ENCODE measurements at places on chromosomes 3 and 15.

GRCh38 chr3:35528728-35529127 is 110.6 kb upstream of the ARPP21 start:
- DNase-seq: no peak

- DNase-seq: no peak
Measured at GRCh38 chr15:99963096-99963825, 230.0 kb upstream of the LYSMD4 start.

DNA sequence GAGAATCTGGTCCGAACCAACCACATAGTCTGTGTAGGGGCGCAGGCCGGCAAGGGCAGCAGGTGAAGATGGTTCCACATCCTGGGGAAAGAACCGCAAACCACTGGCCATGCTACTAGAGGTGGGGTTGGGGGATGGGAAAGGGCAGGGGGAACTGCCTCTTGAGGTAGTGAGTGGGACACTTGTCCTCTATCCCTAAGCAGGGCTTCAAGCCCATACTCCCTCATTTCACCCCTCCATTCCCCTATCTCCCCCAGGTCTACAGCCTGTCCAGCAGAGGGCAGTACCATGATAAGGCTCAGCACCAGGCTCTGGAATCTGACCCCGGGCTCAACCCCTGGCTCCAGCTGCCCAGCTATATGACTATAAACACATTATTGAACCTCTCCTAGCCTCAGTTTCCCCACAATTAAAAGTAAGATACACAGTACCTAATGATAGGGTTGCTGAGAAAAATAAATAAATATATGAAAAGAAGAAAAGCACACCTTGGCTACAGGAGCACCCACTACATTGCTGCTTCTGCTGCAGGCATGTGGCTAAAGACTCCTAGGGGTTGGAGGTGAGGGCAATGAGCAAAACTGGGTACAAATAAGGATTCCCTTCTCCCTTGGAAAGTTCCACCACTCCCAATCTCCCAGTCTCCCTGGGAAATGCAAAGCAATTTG is 6.3 kb downstream of the GORASP1 start:
- DNase-seq: no peak

DNA sequence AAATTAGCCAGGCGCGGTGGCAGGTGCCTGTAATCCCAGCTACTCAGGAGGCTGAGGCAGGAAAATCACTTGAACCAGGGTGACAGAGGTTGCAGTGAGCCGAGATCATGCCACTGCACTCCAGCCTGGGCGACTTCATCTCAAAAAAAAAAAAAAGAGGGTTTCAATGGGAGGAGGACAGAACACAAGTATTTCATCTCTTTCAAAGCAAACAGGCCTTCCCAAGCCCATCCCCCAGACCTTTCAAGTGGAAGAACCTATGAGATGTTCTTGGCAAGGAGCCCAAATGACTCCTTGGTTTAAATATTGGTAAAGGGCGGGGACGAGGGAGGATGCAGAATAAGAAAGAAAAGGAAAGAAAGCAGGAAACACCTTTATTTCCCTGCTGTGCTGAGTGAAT is 62.2 kb upstream of the MCF2L2 start:
- no peak for DNase-seq

Measured in AG04449 (cell line).